Stimulated activated CD8-positive, alpha-beta memory T cell treated with anti-CD3 and anti-CD28 coated beads, Interleukin-4, amount 100 ng/mL, for 48 hours (primary cell): ENCODE measurements at places on chromosomes 1 and 21.

GRCh38 chr1:1033009-1033587 lies 13.2 kb downstream of the AGRN start:
- peak; percentile 94 for DNase-seq

- no peak for DNase-seq
These were observed 46.4 kb downstream of the SEC16B start for GRCh38 chr1:177923441-177923840.

- no peak for DNase-seq
These were observed 75.4 kb downstream of the PLD5 start for GRCh38 chr1:242448910-242449645.

- no peak for DNase-seq
These were observed 32.5 kb downstream of the RHOU start for GRCh38 chr1:228767636-228768354.

DNA sequence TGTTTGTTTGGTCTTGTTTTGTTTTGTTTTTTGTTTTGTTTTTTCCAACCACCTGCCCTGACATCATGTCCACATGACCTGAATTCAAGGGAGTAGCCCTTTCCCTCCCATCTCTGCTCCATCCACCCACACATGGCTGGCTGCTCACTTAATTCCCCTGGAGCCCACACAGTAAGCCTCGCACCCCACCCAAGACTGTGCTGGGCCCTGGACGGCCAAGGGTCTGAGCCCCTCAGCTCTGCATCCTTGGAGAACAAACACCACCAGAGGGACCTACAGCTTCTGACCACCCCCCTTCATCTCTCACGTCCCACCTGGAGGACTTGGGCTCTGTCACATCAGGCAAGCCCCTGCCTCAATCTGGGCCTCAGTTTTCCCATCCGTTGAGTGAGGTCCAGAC lies 39.1 kb downstream of the MATN1 start:
- no peak for DNase-seq
